Jurkat, Clone E6-1 (cell line): ENCODE measurements at places on chromosomes 11 and 22.

GRCh38 chr11:116873381-116873780 is 36.0 kb upstream of the APOA1 start:
- DNase-seq = no peak

GRCh38 chr11:46127150-46127638 is 5.9 kb upstream of the PHF21A start:
- peak; percentile 82 for DNase-seq

DNA sequence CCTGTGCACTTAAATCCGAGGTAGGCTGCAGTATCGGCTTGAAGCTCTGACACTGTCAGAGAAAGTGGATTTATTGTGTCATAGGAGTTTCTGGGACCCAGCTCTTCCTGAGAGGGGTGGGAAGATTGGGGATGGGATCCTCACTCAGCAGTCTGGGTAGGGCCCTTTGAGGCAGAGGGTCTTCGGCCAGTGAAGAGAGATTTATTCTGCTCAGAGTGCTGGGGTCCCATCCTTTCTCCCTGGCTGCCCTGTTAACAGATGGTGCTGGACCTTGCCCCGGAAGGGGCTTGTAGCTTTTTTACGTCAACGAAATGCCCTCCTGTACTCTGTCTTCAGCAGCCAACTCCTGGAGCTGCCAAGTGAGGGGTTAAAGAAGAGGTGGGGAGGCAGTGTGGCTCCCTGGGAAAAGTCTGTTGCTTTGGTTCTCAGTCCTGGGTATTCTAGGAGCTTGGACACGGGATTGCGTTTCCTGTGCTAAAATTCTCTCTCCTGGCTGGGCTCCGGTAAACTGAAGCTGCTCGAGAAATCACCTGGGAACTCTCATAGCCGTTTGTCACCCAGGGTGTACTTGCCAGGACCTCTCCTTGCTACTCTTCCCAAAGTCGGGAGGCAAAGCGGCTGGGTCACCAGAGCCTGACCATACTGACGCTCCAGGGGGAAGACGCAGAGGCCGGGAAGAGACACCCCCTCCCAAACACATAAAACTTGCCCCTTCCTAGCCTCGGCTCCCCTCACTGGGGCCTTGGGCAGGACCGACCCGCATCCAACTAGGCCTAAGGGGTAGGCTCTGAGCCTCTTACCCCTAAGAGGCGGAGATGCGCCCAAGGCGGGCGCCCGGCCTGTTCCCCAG is 806 bp upstream of the SMDT1 start:
- DNase-seq = no peak

GRCh38 chr11:113377681-113378412 is 9.7 kb upstream of the ANKK1 start:
- DNase-seq = no peak

DNA sequence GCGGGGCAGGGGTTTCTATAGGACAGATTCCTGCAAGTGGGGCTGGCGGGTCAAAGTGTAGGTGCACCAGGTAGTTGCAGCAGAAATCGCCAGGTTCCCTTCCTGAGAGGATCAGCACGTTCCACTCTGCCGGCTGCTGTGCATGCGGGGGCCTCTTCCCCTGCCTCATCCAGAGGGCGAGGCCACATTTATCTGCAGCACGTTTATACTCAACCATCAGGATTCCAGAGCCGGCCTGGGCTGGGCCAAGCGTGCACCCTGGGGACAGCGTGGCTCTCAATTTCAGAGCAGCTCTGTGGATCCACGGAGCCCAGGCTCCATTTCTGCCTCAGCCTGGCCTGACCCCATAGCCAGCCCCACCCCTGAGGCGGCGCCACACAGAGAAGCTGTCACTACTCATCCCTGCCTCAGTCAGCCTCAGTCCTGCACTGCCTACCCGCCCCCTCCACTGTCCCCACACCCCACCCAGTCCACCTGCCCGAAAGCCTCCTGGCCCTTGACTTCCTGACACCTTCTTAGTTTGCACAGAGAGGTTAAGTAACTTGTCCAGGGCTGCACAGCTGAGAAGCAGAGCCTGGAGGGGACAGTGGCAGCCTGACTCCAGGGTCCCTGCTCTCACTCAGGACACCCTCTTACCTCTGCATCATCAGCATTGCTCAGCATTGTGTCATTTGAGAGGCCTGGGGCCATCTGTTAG is 45.9 kb upstream of the RTL6 start:
- no peak for DNase-seq

DNA sequence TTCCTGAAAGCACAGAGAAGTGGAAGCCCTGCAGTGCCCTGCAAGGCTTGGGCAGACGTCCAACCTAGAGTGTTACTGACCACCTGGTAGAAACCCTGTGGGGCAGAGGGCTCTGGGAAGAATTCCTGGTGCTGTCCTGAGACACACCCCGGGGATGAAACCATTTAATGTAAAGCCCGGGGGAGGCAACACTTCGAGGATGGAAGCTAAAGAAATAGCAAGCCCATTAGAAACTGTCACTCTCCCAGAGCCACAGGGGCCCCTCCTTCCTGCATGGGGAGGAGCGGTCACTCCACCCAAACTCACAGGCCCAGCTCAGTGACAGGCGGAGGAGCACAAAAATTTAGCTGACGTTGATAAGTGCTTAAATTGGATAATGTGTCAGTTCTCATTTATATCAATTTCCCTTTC is 57.6 kb downstream of the NRXN2 start:
- DNase-seq = no peak

GRCh38 chr22:36164621-36165020 is 4.1 kb upstream of the APOL3 start:
- no peak for DNase-seq

DNA sequence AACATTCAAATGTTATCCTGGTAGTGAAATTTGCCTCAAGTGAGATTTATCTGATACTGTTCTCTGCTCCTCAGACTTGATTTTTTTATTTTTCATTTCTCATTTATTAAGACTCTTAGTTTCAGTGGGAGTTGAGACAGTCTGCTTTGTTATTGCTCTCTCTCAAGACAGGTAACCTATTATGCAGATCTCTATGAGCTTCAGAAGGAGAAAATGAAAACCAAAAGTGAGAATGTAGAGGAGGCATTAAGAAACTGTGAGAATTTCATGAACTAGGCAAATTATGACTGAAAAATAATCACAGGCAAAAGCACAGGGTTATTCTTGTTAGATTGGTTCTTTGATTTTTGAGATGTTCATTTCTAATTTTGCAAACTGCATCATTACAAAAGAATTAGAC is 290.0 kb upstream of the CHORDC1 start:
- DNase-seq = no peak

DNA sequence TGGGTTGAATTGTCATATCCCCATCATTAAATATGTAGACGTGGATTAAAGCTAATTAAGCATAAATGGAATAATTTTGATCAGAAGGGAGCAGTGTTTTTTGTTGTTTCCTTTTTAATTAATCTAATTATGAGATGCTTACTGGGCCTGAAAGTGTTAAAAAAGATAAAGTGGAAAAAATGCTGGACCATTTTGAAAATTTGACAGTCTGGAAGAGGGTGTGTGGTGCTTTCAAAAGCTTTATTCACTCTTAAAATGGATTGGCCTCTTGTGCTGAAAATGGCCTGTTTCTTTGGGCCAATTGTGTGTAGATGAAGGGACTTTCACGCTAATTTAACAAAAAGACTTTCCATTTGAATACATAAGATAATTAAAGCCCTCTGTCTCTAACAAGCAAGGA is 1.8 kb downstream of the TNRC6B start:
- DNase-seq = no peak

- DNase-seq = no peak
Observed at GRCh38 chr11:85377901-85378300, 249.2 kb downstream of the DLG2 start.

DNA sequence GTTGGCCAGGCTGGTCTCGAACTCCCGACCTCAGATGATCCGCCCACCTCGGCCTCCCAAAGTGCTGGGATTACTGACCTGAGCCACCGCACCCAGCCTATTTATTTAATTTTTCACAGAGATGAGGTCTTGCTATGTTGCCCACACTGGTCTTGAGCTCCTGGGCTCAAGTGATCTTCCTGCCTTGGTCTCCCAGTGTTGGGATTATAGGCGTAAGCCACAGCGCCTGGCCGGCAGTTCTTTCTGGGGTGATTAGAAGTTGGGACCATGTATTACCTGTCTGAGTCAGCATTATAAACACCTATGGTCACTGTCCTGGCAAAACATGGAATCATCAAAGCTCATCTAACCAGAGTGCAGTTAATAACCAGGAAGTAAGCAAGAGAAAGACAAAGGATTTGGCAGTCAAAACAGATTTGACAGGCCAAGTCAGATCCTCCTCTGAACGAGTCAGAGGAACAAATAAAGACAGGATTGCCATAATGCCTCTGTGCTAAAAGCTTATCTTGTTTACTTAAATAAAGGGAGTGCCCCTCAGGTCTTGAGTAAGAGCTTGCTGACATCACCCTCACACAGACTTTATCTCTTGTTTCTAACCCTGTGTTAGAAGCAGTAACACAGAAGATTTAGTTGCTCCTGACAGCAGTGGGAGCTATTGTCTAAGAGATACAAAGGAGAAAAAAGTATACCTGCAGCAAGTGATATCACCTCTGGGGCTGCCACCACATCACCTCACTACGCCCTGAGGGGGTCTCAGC is 3.7 kb downstream of the SERPIND1 start:
- DNase-seq = no peak

GRCh38 chr11:86403458-86403857 is 28.8 kb downstream of the CCDC81 start:
- no peak for DNase-seq

GRCh38 chr11:115279813-115280761 is 224.1 kb downstream of the CADM1 start:
- DNase-seq = no peak

DNA sequence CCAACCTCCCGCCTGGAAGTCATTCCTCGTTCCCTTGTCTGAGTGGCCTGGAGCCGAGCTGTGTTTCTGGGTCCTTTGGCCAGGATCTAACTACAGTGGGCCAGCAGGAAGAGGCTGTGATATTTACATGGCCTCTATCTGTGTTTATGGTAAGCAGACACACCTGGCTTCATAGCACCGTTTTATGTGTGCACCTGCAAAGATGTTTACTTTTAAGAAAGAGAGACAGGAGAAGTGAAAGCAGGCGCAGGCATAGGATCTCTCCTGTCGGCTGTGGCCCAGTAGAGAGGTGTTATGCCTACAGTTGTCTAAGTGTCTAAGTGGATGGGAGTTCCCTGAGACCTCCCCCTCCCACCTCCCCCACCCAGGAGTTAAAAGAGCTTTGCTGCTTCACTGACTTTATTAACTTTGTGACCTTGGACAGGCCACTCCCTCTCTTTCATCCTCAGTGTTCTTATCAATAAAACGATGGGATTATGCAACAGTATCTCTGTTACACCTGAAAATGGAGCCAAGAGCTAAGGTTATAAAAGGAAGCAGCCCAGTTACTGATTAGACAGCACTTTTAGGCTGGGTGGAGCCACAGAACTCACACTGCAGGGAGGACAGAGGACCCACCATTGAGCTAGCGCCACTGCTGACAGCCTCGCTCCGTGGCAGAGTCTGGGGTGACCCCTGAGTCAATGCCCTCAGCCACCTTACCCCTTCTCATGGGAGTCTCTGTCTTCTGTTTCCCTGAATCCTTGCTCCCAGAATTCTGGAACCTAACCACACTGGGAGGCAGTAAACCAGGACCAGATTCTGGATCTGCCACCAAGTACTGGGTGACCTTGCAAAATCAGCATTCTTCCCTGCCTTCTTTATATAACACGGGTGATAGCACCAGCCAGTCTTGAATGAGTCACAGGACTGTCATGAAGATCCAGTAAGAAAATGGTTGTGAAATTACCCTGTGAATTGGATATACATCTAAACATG is 22.0 kb downstream of the ST14 start:
- no peak for DNase-seq

DNA sequence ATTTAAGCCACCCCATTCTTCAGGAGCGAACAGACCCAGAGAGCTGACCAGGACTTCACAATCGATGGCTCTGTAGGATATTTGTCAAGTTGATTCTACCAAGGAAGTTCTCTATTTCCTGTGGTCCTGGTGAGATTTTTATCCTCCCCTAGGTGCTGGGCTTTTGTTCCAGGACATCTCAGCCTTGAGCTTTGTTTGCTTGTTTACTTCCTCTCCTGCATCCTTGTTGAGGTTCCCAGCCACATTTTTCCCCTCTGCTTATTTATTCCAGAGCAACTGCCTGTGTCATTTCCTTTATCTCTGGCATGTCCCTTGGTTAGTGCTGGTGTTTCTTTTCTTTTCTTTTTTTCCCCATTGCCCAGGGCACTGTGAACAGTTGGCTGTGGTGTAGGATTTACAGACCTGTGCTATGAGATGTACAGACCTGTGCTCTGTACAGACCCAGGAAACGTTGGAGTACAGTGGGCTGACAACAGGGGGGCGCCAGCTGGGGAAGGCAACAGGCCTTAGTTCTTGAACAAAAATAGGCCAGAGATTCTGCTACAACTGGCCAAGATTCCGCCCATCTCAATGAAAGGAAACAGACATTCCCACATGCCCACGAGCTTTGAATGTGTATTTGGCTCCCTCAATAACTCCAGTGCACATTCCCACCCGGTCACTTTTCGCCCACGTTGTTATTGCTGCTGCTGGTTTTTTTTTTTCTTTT is 235.9 kb upstream of the DDI1 start:
- no peak for DNase-seq

DNA sequence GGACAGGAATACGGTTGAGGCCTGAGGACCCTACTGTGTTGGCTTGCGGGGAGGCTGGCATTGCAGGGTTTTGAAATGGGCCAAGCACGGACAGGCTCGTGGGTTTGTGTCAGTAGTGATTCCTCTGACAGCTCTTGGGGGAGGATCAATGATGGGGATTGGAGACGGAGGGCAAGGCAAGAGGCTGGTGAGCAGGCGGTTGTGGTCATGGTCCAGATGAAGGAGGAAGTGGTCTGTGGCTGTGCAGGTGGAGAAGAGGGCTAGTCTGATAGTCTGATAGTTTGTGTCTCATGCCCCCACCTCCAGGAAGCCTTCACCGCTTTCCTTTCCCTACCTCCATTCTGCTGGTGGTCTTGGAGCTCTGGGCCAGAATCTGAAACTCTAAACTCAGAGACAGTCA is 3.0 kb downstream of the MAFF start:
- no peak for DNase-seq

DNA sequence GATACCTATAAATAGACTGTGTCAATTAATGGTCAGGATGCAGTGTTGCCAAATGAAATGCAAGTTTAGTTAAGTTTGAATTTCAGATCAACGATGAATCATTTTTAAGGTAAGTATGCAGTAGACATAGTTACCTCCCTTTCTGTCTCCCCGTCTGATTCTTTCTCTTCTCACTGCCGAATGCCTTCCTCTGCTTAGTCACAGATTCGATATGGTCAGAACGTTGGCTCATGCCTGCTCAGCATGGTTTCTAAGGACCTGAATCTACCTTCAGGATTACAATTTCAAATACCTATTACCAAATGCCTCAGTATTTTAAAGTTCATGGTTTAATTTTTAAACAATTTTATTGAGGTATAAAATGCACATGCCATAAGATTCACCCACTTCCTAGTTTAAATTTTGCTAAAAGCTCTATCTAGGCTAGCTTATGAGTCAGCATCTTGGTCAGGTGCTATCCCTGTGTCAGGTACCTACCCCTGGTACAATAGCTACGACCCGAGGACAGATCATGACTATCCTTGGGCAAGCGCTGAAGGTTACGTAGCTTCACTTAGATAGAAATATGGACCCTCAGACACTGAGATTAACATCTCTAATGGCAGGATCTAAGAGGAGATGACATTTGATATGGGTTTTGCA is 78.2 kb upstream of the SPON1 start:
- DNase-seq = no peak
